CD4-positive, alpha-beta T cell (primary cell): ENCODE measurements at places on chromosomes 1 and 21. TPM values are rescaled to one million over a fixed set of nuclear protein-coding genes. Genes with fewer than 3 reads are reported as not detected.

FAM72C gene
- total RNA-seq = not detected

DNA sequence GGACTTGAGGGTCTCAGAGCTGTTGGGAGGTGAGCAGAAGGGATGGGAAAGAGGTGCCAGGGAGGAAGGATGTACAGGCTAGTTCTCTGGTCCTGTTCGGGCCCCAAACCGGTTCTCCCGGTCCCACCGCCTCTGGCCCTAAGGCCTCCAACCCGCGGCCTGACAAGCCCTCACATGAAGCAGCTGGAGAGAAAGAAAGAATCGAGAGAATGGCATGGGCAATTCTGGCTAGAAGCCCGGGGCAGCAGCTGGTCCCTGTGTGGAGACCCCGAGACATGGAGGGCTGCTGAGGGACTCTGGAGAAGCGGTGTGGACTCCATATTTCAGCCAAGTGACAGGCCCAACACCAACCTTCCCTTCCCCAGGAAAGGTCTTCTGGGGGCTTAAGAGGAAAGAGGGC, 730 bp downstream of the CDC42SE1 start:
- H3K36me3 ChIP-seq = peaks cover 36% of the 10 kb centered on the region
- H3K27ac ChIP-seq = peak overlapping the region; percentile 88
- H3K4me1 ChIP-seq = peaks cover 48% of the 10 kb centered on the region
- no peak for DNase-seq

DNA sequence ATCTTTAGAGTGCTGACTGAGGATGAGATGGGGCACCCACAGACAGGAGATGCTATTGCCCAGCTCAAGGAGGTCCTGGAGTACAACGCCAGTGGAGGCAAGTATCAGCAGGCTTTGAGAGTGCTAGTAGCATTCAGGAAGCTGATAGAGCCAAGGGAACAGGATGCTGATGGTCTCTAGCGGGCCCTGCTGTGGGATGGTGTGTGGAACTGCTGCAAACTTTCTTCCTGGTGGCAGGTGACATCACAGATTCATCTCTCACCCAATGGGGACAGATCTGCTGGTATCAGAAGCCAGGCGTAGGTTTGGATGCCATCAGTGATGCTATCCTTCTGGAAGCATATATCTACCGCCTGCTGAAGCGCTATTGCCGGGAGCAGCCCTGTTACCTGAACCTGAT, 609.8 kb upstream of the NCAM2 start:
- no peak for DNase-seq
- no peaks in the 10 kb centered on the region for H3K27me3 ChIP-seq
- H3K4me3 ChIP-seq = no peak overlapping the region
- no peaks in the 10 kb centered on the region for H3K4me1 ChIP-seq

DNA sequence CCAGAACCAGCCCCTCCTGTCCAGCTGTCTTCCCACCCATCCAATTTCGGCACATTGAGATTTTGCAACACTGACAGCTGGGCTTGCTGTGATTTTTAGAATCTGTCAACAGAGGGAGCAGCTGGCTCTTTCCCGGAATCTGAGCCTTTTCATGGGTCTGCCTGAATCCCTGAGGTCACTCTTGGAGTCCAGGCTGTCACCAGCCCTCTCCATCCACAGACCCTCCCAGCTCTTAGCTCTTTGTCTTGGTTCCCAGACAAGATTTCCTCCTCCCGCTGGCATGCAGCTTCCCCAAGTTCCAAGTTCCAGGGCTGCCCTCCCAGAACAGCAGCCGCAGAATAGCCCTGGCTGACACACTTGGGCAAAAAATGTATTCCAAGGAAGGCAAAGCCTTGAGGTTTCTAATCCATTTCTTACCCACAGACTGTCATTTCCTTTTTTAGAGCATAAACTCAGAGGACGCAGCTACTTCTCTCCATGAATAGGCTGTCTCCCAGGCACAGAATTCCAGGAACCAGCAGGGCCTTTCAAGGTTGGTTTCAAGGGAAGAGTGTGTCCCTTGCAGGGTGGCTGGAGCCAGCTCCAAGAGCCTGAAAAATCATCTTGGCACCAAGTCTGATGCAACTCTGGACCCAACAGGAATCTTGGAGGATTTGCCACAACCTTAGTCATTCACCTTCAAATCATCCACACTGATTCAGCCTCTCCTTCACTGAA, 7.1 kb upstream of the TMEM61 start:
- no peak for DNase-seq
- peaks cover 19% of the 10 kb centered on the region for H3K27me3 ChIP-seq
- no peak overlapping the region for H3K4me3 ChIP-seq
- no peaks in the 10 kb centered on the region for H3K36me3 ChIP-seq
- no peaks in the 10 kb centered on the region for H3K4me1 ChIP-seq

- H3K27ac ChIP-seq = no peak overlapping the region
- H3K27me3 ChIP-seq = no peaks in the 10 kb centered on the region
- peaks cover 14% of the 10 kb centered on the region for H3K4me1 ChIP-seq
These were observed 67.5 kb downstream of the NIBAN1 start for GRCh38 chr1:184906761-184907160.

- H3K4me1 ChIP-seq = no peaks in the 10 kb centered on the region
- no peak for DNase-seq
- H3K27ac ChIP-seq = no peak overlapping the region
- peaks cover 35% of the 10 kb centered on the region for H3K36me3 ChIP-seq
- no peaks in the 10 kb centered on the region for H3K27me3 ChIP-seq
- H3K4me3 ChIP-seq = no peak overlapping the region
These were observed 111.1 kb downstream of the COP1 start for GRCh38 chr1:176096015-176096414.

ATP6V0B gene
- 42.9 TPM for total RNA-seq

DNA sequence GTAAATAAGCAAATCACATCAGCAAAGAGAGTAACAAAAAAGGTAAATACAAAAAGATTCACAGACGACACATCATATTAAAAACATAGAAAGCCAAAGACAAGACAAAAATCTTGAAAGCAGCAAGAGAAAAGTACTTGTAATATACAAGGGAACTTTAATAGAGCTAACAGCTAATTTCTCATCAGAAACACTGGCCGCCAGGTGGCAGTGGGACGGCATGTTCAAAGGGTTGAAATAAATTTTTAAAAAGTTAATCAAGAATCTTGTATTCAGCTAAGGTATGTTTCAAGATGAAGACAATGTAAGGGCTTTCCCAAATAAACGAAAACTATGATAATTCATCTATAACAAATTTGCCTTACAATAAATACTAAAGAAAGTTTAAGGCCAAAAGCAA, 358.1 kb downstream of the LRRIQ3 start:
- H3K27ac ChIP-seq = no peak overlapping the region
- no peak overlapping the region for H3K4me3 ChIP-seq
- no peaks in the 10 kb centered on the region for H3K27me3 ChIP-seq

DNA sequence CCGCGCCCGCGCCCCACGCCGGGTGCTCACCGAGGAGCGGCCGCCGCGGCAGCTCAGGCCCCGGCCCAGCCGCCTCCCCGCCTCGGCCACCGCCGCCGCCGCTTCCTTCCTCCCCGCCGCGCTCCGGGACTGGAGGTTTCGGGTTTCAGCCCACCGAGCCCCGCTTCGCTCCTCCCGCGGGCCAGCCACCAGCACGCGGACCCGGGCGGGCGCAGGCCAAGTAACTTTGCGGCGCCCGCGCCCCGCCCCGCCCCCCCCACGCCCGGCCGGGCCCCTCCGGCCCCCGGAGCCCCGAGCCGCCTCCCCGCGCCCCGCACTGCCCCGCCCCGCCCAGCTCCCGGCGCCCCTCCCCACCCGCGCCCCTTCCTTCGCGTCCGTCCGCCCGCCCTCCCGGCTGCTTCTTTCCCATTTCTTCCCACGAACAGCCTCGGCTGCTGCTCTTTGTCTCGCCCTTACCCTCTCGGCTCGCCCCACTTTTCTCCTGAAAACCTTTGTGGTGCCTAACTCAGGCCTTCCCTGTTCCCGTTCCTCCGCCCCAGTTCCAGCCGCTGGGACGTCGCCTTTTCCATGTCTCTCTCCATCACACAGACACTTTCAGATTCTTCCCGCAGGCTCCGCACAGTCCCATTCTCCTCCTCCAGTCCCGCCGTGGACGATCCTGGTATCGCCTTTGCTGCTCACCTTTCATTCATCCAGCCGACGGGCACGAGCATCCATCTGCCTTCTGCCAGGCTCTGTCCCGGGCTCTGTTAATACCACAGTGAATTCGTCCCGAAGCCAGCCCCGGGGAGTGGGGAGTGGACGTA, at the start of gene GPR161:
TSS of gene GPR161 (minus strand) at position 222 of the 806 bp plus-strand sequence. CDS start 32,080 bp downstream, outside the sequence.
- no peaks in the 10 kb centered on the region for H3K36me3 ChIP-seq
- DNase-seq = peak; percentile 7
- peak within 1 kb of the TSS; percentile 63 for H3K4me3 ChIP-seq
- H3K27me3 ChIP-seq = peaks cover 22% of the 10 kb centered on the region
- H3K4me1 ChIP-seq = peaks cover 20% of the 10 kb centered on the region

DNA sequence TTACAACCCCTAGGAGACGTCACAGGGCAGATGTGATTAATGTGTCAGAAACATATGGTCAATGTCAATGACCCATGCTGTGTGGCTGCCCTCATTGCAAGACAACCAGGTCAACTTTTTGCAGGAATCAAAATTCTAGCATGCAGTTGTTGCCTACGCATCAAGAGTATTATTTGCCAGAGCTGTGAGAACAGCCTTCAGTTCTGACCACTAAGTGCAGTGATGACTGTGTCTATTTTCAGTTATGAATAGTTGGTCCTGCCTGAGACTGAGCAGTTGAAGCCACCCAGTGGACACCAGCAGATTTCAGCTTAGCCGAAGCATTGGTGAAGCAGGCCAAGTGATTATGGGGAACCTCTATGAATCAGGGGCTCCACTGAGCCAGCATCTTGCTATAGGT, 47.3 kb downstream of the LYPLAL1 start:
- no peaks in the 10 kb centered on the region for H3K4me1 ChIP-seq
- no peaks in the 10 kb centered on the region for H3K27me3 ChIP-seq
- H3K27ac ChIP-seq = no peak overlapping the region

- H3K4me1 ChIP-seq = peaks cover 4% of the 10 kb centered on the region
- H3K4me3 ChIP-seq = no peak overlapping the region
- no peaks in the 10 kb centered on the region for H3K36me3 ChIP-seq
These were observed 131.3 kb downstream of the TOMM20 start for GRCh38 chr1:234997201-234997895.

DNA sequence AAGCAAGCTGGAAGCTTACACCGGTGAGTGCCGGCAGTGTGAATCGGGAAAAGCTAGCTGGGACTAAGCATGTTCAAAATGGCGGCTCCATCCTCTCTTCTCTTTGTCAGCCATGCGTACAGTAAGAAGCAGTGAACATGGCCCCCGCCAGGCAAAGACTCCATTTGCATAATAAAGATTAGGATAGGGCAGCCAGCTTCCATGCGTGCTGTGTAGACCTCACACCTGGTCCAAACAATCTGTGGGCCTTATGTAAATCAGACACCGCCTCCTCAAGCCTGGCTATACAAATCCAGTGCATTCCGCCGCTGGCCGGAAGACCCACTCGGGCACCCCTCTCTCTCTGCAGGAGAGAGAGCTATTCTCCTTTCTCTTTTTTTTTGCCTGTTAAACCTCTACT, 150.3 kb downstream of the TIAM1 start:
- H3K27me3 ChIP-seq = no peaks in the 10 kb centered on the region
- no peak for DNase-seq
- peaks cover 41% of the 10 kb centered on the region for H3K4me1 ChIP-seq
- no peaks in the 10 kb centered on the region for H3K36me3 ChIP-seq
- H3K4me3 ChIP-seq = no peak overlapping the region

- H3K27me3 ChIP-seq = peaks cover 2% of the 10 kb centered on the region
- H3K27ac ChIP-seq = no peak overlapping the region
- no peaks in the 10 kb centered on the region for H3K36me3 ChIP-seq
- DNase-seq = no peak
- no peaks in the 10 kb centered on the region for H3K4me1 ChIP-seq
These were observed 15.6 kb upstream of the PLEKHG5 start for GRCh38 chr1:6507037-6507428.

MPZL1 gene
- total RNA-seq = 1.2 TPM

DNA sequence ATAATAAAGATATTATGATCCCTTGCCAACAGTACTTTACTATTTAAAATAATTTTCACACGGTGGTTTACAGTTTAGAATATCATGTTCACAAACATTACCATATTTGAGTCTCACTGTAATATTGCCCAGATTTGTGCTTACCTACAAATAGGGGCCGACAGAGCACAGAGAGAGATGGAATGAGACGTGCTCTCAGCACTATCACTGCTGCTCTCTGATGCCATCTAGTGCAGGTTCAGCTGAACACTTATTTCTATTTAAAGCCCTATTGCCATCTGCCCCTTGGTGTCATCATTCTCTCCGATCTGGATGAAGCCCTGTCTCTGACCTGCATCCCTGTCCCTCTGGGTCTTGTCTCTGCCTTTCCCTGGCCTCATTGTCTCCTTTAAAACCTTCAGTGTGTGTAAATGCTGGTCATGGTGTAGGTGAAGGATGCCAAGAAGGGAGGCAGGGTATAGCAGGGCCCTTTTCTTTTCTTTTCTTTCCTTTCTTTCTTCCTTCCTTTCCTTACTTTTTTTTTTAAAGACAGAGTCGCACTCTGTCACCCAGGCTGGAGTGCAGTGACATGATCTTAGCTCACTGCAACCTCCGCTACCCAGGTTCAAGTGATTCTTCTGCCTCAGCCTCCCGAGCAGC, 6.9 kb upstream of the GPATCH4 start:
- peak; percentile 53 for DNase-seq
- H3K36me3 ChIP-seq = no peaks in the 10 kb centered on the region
- H3K4me1 ChIP-seq = peaks cover 10% of the 10 kb centered on the region
- no peak overlapping the region for H3K4me3 ChIP-seq

- peaks cover 5% of the 10 kb centered on the region for H3K27me3 ChIP-seq
- H3K36me3 ChIP-seq = no peaks in the 10 kb centered on the region
- DNase-seq = no peak
- H3K4me3 ChIP-seq = no peak overlapping the region
- no peaks in the 10 kb centered on the region for H3K4me1 ChIP-seq
These were observed 193.0 kb downstream of the CACNA1E start for GRCh38 chr1:181676269-181676668.

KLF17 gene
- not detected for total RNA-seq

- peaks cover 8% of the 10 kb centered on the region for H3K4me1 ChIP-seq
- H3K27ac ChIP-seq = no peak overlapping the region
- no peaks in the 10 kb centered on the region for H3K36me3 ChIP-seq
- peaks cover 2% of the 10 kb centered on the region for H3K27me3 ChIP-seq
These were observed 11.5 kb downstream of the MCOLN2 start for GRCh38 chr1:84985365-84985764.

GRCh38 chr1:184052194-184052559, 647 bp downstream of the TSEN15 start:
- no peaks in the 10 kb centered on the region for H3K27me3 ChIP-seq
- peaks cover 15% of the 10 kb centered on the region for H3K4me1 ChIP-seq
- peak overlapping the region; percentile 87 for H3K4me3 ChIP-seq
- H3K36me3 ChIP-seq = peaks cover 10% of the 10 kb centered on the region
- no peak for DNase-seq
- peak overlapping the region; percentile 33 for H3K27ac ChIP-seq

- no peaks in the 10 kb centered on the region for H3K36me3 ChIP-seq
- H3K4me1 ChIP-seq = peaks cover 37% of the 10 kb centered on the region
- H3K4me3 ChIP-seq = peak overlapping the region; percentile 68
- peak overlapping the region; percentile 10 for H3K27ac ChIP-seq
- no peaks in the 10 kb centered on the region for H3K27me3 ChIP-seq
- peak; percentile 75 for DNase-seq
These were observed 563 bp upstream of the NFIA start for GRCh38 chr1:61081686-61082310.

LRRC38 gene
- total RNA-seq = not detected

DNA sequence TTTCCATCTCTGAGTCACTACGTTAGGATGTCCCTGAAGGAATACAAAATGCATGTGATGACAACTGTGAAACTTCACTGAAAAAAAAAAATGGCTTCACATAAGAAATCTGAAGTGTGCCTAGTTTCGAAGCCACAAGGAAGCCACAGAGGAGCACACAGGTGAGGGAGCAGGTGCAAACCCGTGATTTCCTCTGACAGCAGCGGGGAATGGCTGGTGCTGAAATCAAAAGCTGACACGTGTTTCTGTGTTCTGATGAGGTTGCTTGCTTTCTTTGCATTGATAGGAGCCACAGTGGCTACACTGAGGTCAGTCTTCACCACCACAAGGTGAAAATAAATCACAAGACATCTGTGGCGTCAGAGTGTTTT, 105.7 kb upstream of the TLR5 start:
- H3K27me3 ChIP-seq = no peaks in the 10 kb centered on the region
- peaks cover 25% of the 10 kb centered on the region for H3K4me1 ChIP-seq
- peak overlapping the region; percentile 25 for H3K27ac ChIP-seq
- DNase-seq = peak; percentile 38
- no peaks in the 10 kb centered on the region for H3K36me3 ChIP-seq

FMO2 gene
- not detected for total RNA-seq
